Uterus (tissue), 4 donors: ENCODE measurements at places on chromosomes 13 and 19. TPM values are rescaled to one million over a fixed set of nuclear protein-coding genes. Genes with fewer than 3 reads are reported as not detected.

The ANKRD24 gene
- 1.2 TPM for total RNA-seq

The MICOS13 gene
- 2.8 TPM for total RNA-seq

The TSPAN16 gene
- not detected for total RNA-seq

The CGB2 gene
- not detected for total RNA-seq

The EPN1 gene
- total RNA-seq: 88.4 TPM

The SRRM5 gene
- total RNA-seq: not detected

The GJB6 gene
- not detected for total RNA-seq

The NAPSA gene
- total RNA-seq: not detected

The PCDH20 gene
- 0.59 TPM for total RNA-seq

The CDX2 gene
- 0.29 TPM for total RNA-seq

The SERP2 gene
- total RNA-seq: 5.3 TPM

The KIR2DL1 gene
- not detected for total RNA-seq

The HPN gene
- 0.29 TPM for total RNA-seq

The DIRAS1 gene
- 6.3 TPM for total RNA-seq

The OR7C1 gene
- total RNA-seq: not detected
